ENCODE measurements at places on chromosomes 4 and X. TPM values are rescaled to one million over a fixed set of nuclear protein-coding genes. Genes with fewer than 3 reads are reported as not detected.

The FAM241A gene
- total RNA-seq: 5.1 TPM

The TRMT10A gene
- 12.5 TPM for total RNA-seq

The ZC4H2 gene
- 11.3 TPM for total RNA-seq

The CYTL1 gene
- total RNA-seq: 3.0 TPM

The MAGEC1 gene
- total RNA-seq: not detected

The TMEM150C gene
- 4.8 TPM for total RNA-seq

The PNMA3 gene
- 1.2 TPM for total RNA-seq

The SOX3 gene
- total RNA-seq: not detected

The MAOB gene
- total RNA-seq: 28.2 TPM

The CFAP97 gene
- total RNA-seq: 49.3 TPM

The AREG gene
- total RNA-seq: 7.4 TPM

The AFF2 gene
- 2.3 TPM for total RNA-seq

The NXF2 gene
- not detected for total RNA-seq

The PTTG2 gene
- total RNA-seq: 7.2 TPM

The GK2 gene
- total RNA-seq: not detected

The BCORL1 gene
- 12.6 TPM for total RNA-seq

The EGF gene
- total RNA-seq: 0.23 TPM

The SHOX gene
- not detected for total RNA-seq

The SLC9B1 gene
- 1.8 TPM for total RNA-seq

The CDX4 gene
- not detected for total RNA-seq

- no peak for DNase-seq
These were observed 245.3 kb downstream of the HS3ST1 start for GRCh38 chr4:11183356-11183740.

DNA sequence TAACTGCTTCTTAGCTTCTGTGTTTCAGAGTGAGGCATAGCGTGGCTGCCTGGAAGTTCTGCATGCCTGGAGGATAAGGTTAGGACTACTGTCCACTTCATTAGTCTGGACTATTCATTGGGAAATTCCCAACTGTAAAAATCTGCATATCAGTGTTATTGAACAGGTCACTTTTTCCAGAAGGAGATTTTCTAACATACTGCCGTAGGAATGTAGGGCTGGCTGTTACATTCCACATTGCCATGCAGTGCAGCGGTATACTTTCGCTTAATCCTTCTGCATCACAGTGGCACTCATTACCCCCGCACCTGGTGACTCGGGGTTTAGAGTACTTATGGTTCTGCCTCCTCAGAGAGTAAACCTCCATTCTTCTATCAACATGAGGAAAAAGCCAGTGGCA lies 104.6 kb downstream of the NPFFR2 start:
- no peak for DNase-seq

GRCh38 chrX:340641-341423 lies 22.2 kb upstream of the GTPBP6 start:
- DNase-seq: no peak

DNA sequence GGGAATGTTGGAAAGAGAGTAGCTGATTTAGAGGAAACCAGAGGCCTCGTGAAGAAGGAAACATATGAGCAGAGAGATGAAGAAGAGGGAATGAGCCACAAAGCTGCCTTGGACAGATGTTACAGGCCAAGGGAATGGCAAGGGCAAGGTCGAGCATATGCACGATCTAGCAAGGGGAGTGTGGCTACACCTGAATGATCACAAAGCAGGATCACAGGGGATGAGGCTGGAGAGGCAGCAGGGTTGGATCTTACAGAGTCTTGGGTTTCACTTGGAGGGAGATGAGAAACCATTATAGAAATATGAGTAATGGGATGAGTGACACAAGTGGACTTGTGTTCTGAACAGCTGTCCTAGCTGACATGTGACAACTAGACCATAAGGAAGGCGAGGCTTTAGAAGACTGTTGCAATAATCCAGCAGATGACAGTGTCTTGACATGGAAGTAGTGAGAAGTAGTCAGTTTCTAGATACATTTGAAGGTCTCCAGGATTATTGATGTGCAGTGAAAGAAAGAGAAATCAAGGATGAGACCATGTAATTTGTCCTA lies 58.7 kb downstream of the RASGEF1B start:
- DNase-seq: no peak

DNA sequence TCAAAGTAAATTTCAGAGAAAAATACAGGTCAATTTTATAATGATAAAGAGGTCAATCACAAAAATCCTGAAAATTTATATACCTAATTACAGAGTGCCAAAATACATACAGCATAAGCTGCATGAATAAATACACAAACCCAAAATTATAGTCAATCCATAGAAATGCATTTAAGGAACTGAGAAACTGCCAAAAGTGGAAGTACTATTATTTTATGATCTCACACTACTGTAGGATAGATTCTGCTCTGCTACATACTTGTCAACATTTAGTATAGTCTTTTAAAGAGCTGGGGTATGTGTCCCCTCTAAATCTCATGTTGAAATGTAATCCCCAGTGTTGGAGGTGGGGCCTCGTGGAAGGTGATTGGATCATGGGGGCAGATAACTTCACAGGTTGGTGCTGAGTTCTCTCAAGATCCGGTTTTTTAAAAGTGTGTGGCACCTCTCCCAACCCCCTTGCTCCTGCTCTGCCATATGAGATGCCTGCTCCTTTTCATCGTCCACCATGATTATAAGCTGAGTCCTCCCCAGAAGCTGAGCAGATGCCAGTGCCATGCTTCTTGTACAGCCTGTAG lies 31.8 kb downstream of the CHIC2 start:
- no peak for DNase-seq

GRCh38 chr4:6192245-6192644 lies 8.1 kb downstream of the JAKMIP1 start:
- DNase-seq: no peak

DNA sequence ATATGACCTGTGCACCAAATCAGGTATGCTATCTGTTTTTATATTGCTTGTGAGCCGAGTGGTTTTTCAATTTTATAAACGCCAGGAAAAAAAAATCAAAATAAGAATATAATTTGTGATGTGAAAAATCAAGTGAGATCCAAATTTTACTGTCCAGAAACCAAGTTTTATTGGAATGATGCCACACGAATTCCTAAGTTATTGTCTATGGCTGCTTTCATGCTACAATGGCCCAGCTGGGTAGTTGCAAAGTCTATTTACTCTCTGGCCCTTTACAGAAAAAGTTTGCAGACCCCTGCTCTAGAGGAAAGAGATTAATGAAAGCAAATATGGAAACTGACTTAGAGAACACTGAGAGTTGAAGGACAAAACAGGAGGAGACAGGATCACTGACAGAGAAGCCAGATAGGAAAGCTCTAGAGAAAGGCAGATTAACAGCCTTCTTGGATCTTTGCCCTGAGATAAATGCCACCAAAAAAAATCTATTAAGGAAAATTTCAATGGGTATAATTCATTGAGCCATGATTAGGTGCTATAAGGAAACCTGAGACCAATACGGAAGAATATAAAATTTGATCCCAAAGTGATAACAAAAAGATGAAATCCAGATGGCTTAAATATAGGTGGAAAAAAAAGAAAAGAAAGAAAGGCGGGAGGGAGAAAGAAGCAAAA lies 29.8 kb downstream of the PRSS12 start:
- no peak for DNase-seq

DNA sequence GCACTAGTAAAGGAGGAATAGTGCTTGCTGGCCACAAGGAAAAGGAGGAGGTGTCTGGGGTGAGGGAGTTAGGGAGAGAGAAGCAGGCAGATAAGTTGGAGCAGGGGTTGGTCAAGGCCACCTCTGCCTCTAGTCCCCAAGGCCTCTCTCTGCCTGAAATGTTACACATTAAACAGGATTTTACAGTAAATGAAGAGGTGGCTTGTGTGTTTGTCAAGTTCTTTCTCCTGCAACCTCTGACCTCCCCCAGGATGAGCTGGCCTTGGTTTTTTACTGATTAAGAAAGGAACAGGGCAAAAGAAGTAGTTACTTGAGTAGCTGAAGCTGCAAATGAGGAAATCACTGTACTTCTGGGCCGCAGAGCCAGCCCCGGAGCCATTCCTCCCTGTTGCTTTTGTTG lies 2.0 kb downstream of the GJB1 start:
- no peak for DNase-seq

GRCh38 chr4:78645853-78646757 lies 94.5 kb downstream of the ANXA3 start:
- DNase-seq: peak; percentile 73

DNA sequence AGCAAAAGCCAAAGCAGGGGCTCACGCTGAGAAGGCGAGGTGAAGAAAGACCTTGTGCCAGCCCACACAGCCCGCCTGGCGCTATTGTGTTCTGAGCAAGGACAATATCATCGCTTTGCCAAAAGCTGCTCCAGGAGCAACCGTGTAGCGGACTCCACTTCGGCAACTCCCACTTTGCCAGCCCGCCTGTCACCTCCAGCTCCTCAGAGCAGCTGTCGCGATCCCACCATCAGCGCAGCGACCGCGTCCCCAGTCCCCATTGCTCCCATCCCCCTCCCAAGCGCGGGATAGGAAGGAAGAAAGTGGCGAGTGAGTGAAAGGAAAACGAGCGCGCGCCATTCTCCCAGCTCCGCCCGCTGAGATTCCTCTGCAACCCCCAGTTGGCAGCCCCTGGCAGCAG lies 759 bp downstream of the ZC4H2 start:
- DNase-seq: no peak

GRCh38 chrX:39805022-39805421 lies 292.7 kb downstream of the BCOR start:
- no peak for DNase-seq

- DNase-seq: no peak
These were observed 1.5 kb upstream of the TSPAN5 start for GRCh38 chr4:98659741-98660462.

DNA sequence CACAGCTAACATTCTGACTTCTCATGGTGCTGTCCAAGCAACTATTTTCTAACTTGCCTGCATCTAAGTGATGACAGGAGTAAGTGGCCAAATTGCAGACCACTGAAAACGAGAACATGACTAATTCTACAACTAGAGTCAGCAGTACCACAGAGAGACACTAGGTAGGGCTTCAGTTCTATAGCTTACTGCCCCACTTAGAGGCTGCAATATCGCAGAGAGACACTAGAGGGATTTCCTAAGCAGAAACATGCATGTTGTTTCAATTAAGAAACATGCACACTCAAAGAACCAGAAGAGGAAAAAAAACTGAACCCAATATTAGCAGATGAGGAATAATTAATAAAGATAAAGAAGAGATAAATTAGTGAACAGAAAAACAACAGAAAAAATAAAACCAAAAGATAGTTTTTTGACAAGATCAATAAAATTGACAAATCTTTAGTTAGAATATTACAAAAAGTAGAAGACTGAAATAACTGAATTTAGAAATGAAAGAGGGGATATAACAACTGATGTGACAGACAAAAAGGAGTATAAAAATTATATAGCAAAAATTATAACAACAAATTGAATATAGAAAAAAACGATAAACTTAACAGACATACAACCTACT lies 100.8 kb downstream of the SPIN4 start:
- peak; percentile 74 for DNase-seq

DNA sequence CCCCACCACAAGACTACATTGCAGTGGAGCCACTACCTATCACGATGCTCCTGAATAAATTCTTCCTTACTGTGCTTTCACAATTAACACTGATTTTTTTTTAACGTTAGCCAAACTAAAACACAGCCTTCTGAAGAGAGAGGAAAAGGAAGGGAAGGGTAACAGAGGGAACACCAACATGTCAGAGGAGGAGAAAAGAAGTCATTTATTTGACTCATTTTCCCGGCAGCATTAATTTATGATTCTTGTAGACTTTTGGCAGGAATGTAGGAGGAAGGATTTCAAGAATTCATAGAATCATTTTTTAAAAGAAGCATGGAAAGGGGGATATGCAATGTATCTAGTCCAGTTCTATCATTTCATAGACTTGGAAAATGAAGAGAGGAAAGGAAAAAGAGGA lies 74.3 kb upstream of the IQCM start:
- DNase-seq: no peak

DNA sequence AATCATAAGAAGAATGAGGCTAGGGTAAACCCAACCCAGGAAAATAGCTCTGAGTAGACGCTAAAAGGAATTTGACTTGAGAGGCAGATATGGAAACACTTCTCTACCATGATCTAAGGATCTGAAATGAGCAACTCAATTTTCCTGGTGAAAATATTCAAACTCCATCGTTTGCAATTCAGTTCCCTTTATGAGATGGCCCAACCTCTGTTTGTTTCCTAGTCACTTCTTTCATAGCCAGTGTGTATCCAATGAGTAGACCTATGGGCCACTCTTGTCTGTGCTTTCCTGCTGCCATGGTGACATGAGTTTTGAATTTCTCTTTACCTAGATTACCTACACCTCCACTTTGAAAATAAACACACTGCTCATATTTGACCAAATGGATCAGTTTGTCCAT lies 176.2 kb upstream of the GPRIN3 start:
- no peak for DNase-seq

- no peak for DNase-seq
These were observed 97.3 kb downstream of the HDAC8 start for GRCh38 chrX:72475338-72475737.

- DNase-seq: no peak
These were observed 53.9 kb upstream of the HEPH start for GRCh38 chrX:66110112-66110511.

GRCh38 chrX:10050481-10050880 lies 83.3 kb downstream of the CLDN34 start:
- no peak for DNase-seq

- no peak for DNase-seq
These were observed 56.0 kb upstream of the MID1 start for GRCh38 chrX:10676235-10676957.

DNA sequence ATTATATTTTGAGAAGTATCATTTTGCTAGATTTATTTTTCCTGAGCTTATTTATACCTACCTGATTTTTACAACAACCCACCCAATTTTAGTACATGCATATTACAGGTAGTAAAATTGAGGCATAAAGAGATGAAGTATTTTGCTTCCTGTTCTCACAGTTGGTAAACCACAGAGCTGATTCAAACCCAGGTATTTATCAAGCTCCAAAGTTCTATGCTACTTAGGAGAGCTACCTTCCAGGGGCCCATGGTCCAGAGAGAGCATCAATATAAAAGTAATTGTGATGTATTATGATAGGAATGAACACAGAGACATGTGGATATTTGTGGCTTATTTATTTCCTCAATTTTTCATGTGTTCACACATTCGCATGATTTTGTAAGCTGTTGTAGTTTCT lies 20.2 kb upstream of the GBA3 start:
- DNase-seq: no peak

- no peak for DNase-seq
These were observed 351.6 kb downstream of the NLGN4X start for GRCh38 chrX:5876984-5877596.

Measured in ureter (tissue), 1 donor.